MCF 10A (cell line): ENCODE measurements at places on chromosomes 13 and 19. TPM values are rescaled to one million over a fixed set of nuclear protein-coding genes. Genes with fewer than 3 reads are reported as not detected.

GRCh38 chr19:47729468-47729798 is 15.9 kb upstream of the NOP53 start:
- peak overlapping the region; percentile 76 for H3K4me3 ChIP-seq
- peak overlapping the region; percentile 83 for H3K27ac ChIP-seq
- H3K4me1 ChIP-seq = peaks cover 47% of the 10 kb centered on the region
- peak; percentile 98 for DNase-seq
- H3K36me3 ChIP-seq = peaks cover 83% of the 10 kb centered on the region

The EID2 gene
- 8.5 and 10.4 TPM in 2 replicates for total RNA-seq

The KCTD4 gene
- 0.54 and 0.79 TPM in 2 replicates for total RNA-seq

GRCh38 chr13:25095851-25096453 is at the start of gene PABPC3:
Gene PABPC3 (plus strand): TSS chr13:25096136. CDS start chr13:25096199, 63 bp downstream.
- no peaks in the 10 kb centered on the region for H3K4me1 ChIP-seq
- DNase-seq = no peak
- H3K27me3 ChIP-seq = peaks cover 16% of the 10 kb centered on the region
- H3K4me3 ChIP-seq = no peak within 1 kb of the TSS
- H3K27ac ChIP-seq = no peak within 1 kb of the TSS
- no peaks in the 10 kb centered on the region for H3K36me3 ChIP-seq

- no peak overlapping the region for H3K4me3 ChIP-seq
- no peak for DNase-seq
- peaks cover 7% of the 10 kb centered on the region for H3K4me1 ChIP-seq
- no peak overlapping the region for H3K27ac ChIP-seq
- no peaks in the 10 kb centered on the region for H3K36me3 ChIP-seq
These were observed 14.4 kb downstream of the CEBPA start for GRCh38 chr19:33287927-33288326.

- no peak for DNase-seq
- no peaks in the 10 kb centered on the region for H3K36me3 ChIP-seq
- no peak overlapping the region for H3K4me3 ChIP-seq
These were observed 4.5 kb upstream of the LAIR1 start for GRCh38 chr19:54369082-54369687.

The SYT3 gene
- total RNA-seq = not detected in 2 replicates

DNA sequence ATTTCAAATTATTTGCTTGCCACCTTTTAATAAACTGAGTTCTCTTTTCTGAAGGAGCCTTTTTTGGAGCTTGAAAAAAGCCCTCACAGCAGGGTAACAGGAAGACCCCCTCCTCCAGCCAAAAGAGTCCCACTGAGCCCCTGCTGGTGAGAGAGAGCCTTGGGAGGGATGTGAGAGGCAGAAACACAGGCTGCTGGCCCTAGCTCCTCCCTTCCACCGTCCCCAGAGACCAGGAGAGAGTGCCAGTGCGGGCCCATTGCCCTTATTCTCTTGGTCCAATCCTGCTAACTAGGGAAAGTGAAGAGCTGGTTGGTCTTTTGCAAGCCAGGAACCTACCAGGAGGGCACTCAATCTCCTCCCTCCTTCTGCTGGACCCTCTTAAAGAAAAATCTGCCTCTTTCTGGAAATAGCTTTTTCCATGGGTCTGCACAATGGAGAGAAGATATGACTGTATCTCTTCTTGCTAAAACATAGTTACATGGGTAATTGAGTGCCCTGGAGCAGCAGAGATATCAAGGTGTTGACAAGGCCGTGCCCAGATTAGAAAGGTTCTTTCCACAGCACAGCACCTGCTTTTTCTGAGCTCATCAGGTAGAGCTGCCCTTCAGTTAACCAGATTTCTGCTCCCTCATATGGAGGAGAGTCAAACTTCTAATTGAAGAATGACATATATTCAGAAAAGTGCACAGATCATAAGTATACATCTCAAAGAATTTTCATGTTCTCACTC is 113.9 kb downstream of the LRCH1 start:
- no peaks in the 10 kb centered on the region for H3K27me3 ChIP-seq
- no peak overlapping the region for H3K27ac ChIP-seq
- H3K36me3 ChIP-seq = peaks cover 4% of the 10 kb centered on the region
- DNase-seq = no peak
- no peak overlapping the region for H3K4me3 ChIP-seq

- no peaks in the 10 kb centered on the region for H3K36me3 ChIP-seq
- no peaks in the 10 kb centered on the region for H3K27me3 ChIP-seq
- no peak for DNase-seq
- no peaks in the 10 kb centered on the region for H3K4me1 ChIP-seq
- no peak overlapping the region for H3K27ac ChIP-seq
These were observed 46.5 kb upstream of the CLDN10 start for GRCh38 chr13:95505986-95506385.
